ENCODE measurements at places on chromosomes 5 and 9. TPM values are rescaled to one million over a fixed set of nuclear protein-coding genes. Genes with fewer than 3 reads are reported as not detected.

- H3K4me3 ChIP-seq, result no peak overlapping the region
- no peaks in the 10 kb centered on the region for H3K36me3 ChIP-seq
- peak; percentile 65 for DNase-seq
- no peaks in the 10 kb centered on the region for H3K4me1 ChIP-seq
- no peaks in the 10 kb centered on the region for H3K27me3 ChIP-seq
- no peak overlapping the region for H3K27ac ChIP-seq
Measured at GRCh38 chr5:114857941-114858551, 311.7 kb downstream of the TRIM36 start.

DNA sequence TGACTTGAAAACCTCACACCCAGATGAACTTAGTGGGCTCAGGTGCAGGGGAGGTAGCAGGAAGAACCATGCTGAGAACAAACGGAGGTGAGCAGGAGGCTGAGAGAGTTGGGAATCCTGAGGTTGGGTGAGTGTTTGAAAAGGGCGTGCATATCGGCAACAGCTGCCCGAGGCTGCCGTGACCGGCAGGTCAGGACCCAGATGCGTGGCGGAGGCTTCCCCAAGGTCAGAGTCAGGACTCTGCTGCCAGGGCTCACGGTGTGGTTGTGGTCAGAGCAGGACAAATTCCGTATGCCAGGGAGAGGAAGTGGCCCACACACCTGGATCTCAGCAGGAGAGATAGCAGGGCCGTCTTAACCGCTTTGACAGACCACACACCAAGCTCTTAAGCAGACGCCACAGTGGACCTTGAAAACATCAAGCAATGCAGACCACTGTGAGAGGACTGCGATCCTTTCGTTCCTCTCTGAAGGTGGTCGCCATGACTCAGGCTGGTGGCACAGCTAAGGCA, 43.1 kb downstream of the ADAMTS16 start:
- H3K27ac ChIP-seq, result peak overlapping the region; percentile 48
- H3K27me3 ChIP-seq, result no peaks in the 10 kb centered on the region
- no peaks in the 10 kb centered on the region for H3K36me3 ChIP-seq
- DNase-seq, result no peak

- H3K36me3 ChIP-seq, result no peaks in the 10 kb centered on the region
- DNase-seq, result peak; percentile 59
- H3K27me3 ChIP-seq, result no peaks in the 10 kb centered on the region
- H3K4me3 ChIP-seq, result no peak overlapping the region
- no peak overlapping the region for H3K27ac ChIP-seq
- H3K4me1 ChIP-seq, result no peaks in the 10 kb centered on the region
Measured at GRCh38 chr5:179185256-179185940, 125.2 kb downstream of the ZNF354C start.

DNA sequence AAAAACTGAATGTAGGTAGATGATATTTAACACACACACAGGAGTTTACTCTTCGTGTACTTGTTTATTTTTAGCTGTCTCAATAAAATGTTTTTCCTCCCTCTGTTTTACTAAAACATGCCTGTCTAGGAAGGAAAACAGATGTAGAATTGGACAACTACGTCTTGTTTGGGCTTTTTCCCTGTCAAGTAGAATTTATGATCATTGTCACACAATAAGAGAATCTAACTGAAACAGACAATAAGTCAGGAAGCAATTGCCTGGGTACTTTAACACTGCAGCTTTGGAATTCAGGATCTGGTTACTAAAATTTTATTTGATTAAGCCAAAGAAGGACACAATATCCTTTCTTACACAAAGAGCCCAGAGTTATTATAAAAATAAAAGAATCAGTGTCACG, 164.2 kb downstream of the ZDHHC21 start:
- H3K36me3 ChIP-seq, result no peaks in the 10 kb centered on the region
- peak; percentile 42 for DNase-seq
- H3K27me3 ChIP-seq, result no peaks in the 10 kb centered on the region
- H3K4me1 ChIP-seq, result no peaks in the 10 kb centered on the region
- H3K27ac ChIP-seq, result no peak overlapping the region

DNA sequence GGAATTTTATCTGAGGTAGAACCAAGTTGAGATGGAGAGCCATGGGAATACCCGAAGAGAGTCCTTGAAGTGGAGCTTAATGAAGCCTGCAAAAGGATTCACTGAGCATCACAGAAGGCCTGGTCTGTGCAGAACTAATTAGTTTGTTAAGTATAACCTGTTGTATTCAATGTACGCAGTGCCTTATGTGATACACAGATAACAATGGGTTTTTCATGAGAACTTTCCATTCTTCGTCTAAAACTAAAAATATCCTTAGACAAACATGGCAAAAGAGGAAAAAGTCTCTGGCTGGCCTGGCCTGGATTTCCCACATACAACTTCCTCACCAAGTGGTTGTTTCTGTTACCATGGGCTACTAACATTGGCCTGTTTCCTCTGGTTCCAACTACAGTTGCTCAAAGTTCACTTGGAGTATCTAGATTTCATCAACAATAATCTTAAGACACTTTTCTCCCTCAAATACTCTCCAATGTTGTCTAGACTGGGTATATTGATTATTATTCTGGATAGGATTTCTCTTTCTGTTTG, 237.6 kb upstream of the ZNF462 start:
- DNase-seq, result no peak
- H3K4me1 ChIP-seq, result no peaks in the 10 kb centered on the region

Gene CDC20B
- total RNA-seq, result not detected

Gene FOXD4
- 0.60 TPM for total RNA-seq

Gene GRM6
- not detected for total RNA-seq

Gene POLR3G
- total RNA-seq, result 1.5 TPM

All from kidney (tissue), 22 donors.